ENCODE measurements at places on chromosomes 6 and 20.

GRCh38 chr6:72715119-72715518, 93.3 kb downstream of the KCNQ5 start:
- no peak for DNase-seq

GRCh38 chr6:100768816-100769351, 112.2 kb downstream of the ASCC3 start:
- DNase-seq, result no peak

DNA sequence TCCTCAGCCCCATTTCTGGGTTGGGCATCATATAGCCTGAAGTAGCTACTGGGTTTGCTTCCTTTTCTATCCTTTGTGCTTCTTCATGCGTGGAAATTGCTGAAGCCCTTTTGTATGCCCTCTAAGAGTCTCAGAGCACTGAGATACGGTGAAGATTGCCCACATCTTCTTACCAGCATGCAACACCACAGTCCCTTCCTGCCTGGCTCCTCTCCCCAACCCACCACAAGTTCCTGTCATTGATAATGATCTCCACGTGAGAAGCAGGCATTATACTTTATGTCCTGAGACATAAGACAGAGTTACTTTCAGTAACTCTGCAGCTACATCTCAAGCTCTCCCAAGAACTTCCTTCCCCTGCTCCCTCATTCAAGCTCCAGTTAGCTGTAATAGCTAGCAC, 15.8 kb upstream of the PLCB4 start:
- no peak for DNase-seq

DNA sequence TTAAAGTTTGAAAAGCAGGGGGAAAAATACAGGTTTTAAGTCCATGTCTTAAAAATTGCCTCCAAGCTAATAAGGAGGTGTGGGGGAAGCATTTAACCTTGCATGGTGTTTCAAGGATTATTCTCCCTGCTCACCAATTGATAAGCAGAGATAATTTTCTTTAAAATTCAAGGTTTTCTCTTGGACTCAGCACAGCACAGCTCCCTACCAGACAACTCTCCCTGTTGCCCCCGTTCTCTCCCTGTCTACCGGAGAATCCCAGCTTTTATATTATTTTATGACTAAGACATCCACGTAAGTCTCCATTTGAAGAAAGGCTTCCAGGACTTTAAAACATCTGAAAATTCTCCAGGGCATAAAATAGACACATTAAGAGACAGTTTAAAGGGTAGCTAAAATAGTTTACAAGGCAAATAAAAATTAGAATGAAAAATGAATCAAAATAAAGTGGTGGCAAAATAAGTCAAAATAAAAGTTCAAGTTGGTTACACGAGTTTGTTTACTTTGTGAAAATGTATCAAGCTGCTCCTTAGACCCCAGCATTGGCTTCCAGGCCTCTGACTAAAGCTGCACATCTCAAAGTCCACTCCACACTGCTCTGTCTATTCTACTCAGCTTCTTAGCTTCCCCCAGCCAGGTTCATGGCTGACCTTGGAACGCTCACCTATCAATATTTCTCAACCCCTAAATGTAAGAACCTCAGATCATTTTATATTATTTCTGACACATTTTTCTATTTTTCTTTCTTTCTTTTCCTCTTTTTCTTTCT, 188.6 kb upstream of the PLCB4 start:
- DNase-seq, result no peak

DNA sequence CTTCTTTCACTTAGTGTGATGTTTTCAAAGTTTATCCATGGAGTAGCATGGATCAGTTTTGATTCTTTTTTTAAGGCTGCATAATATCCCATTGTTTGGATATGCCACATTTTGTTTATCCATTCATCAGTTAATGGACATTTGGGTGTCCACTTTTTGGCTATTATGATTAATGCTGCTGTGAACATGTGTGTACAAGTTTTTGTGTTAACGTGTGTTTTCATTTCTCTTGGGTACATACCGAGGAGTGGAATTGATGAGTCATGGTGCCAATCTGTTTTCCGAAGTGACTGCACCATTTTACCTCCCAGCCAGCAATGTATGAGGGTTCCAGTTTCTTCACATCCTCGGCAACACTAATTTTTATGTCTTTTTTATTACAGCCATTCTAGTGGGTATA, 78.4 kb upstream of the CCDC28A start:
- no peak for DNase-seq

GRCh38 chr6:7260291-7261031, 52.5 kb downstream of the SSR1 start:
- no peak for DNase-seq

- no peak for DNase-seq
Measured at GRCh38 chr6:154930451-154930851, 64.7 kb upstream of the TIAM2 start.

GRCh38 chr6:7691675-7692452, 34.0 kb upstream of the BMP6 start:
- DNase-seq, result no peak

DNA sequence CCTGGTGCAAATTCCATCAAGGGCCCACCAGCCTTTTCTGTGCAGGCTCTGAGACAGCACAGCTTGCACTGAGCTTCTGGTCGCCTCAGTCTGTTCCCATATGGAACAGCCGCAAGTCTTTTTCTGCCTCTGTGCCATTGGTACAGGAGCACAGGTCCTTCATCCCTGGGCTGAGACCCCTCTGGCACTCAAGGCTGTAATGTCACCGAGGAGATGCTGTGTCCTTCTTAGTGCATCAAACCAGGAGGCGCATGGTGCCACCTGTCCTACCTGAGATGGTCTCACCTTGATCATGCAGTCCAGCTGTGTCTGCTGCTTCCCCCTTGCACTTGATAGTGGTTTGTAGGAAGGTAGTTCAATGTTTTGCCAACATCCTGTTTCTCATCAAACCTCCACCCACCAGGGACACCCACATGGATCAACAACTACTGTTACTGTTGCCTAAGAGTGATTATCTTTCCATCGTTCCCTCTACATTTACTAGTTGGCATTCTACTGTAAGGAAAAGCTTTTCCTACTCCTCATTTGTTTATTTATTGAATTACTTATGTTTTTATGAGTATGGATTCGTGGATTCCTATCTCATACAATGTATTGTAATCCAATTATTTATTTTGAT, 29.0 kb downstream of the FAM50B start:
- no peak for DNase-seq

DNA sequence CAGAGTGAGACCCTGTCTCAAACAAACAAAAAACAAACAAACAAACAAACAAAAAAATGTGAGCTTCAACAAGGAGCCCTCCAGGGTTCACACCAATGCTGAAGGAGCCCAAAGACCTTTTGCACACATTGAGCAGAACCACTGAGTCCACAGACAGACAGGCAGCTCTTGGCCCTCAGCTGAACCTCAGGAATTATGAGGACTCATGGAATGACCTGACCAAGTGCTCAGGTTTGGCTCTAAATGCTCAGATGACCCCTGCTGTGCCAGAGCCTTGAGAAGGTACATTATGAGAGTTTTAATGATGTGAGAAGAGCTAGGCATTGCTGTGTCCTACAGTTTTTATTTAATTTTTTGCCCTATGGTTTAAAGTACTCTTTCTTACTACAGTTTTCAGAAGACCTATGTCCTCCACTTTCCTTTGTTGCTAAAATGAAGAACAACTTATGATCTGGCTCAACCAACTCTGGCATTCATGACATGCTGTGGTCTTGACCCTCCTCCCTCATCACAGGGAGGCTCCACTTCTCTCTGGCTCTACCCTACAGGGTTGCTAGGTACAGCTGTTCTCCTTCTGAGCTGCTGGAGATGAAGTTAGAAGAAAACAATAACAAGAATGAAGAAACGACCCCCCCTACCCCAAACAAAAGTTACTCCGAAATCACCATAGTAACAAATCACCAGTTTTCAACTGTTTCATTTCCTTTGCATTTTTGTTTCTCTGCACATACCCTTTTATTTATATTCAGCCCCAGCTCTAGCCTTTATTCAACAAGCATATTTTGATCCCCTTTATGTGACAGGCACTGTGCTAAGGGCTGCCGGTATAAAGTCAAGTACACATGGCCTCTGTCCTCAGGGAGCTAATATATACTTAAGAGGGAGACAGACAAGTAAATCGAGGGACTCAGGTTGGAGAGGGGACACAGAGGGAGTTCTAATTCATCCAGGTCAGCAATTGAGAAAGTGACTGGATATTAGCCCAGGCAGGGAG, 128.7 kb upstream of the TRAF3IP2 start:
- DNase-seq, result no peak

- no peak for DNase-seq
Measured at GRCh38 chr6:105401247-105402089, 1.4 kb downstream of the PREP start.

DNA sequence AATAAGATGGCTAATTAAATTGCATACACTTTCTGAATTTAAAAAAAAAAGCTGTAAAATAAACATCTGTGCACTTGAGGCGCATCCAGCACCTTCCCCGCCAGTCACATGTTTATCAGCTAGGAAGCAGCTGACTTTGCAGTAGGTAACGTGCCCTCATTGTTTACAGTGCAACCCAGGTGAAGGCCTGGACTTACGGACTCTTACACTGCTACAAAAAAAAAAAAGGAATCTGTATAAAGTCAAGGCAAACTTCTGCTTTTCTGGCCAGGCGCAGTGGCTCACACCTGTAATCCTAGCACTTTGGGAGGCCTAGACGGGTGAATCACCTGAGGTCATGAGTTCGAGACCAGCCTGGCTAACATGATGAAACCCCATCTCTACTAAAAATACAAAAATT, 327.8 kb downstream of the CDH4 start:
- no peak for DNase-seq

DNA sequence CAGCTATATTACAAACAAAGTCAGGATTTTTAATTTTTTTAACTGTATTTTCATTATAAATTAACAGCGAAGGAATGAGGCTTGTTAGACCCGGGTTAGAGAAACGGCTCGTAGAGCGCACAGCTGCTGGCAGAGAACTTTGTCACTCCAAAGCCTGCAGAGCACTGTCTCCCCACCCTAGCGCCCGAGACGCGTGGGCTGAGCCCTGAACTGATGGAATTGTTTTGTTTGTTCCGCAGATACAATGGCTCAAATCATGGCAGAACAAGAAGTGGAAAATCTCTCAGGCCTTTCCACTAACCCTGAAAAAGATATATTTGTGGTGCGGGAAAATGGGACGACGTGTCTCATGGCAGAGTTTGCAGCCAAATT, 810 bp downstream of the LAMP5 start:
- DNase-seq, result no peak

GRCh38 chr6:5367510-5367909, 106.2 kb downstream of the FARS2 start:
- DNase-seq, result no peak

- DNase-seq, result no peak
Measured at GRCh38 chr6:22007469-22007868, 289.4 kb downstream of the PRL start.

DNA sequence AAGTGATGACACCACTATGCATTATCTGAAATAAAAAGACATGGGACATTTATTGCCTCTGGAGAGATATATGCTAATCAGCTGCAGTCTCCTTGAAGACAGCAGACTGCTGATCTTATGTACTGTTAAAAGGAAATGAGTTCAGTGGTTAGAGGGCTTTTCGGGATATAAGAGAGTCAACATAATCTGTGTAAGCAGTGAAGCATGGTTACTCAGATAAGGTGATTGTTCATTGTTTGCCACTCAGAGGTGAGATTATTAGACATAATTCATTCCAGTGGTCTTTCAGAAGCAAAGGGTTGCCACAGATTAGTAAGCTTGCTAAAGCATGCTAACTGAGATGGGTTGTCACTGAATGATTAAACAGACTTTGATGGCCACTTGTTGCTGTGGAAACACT, 1450.7 kb upstream of the ADGRB3 start:
- DNase-seq, result no peak

- DNase-seq, result no peak
Measured at GRCh38 chr6:63883597-63883996, 248.0 kb downstream of the PHF3 start.

DNA sequence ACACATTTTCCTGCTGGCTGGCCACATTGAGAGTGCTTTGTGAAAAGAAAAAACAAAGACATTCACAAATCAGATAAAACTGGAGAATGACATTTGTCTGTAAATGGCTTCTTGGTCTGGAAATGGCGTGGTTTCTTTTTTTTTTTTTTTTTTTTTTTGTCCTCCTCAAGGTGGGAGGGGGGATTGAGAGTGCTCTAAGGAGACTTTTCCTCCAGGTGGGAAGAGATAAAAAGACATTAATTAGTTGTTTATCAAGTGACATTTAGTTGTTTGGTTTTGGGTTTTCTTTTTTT, 40.4 kb downstream of the GNAS start:
- no peak for DNase-seq

DNA sequence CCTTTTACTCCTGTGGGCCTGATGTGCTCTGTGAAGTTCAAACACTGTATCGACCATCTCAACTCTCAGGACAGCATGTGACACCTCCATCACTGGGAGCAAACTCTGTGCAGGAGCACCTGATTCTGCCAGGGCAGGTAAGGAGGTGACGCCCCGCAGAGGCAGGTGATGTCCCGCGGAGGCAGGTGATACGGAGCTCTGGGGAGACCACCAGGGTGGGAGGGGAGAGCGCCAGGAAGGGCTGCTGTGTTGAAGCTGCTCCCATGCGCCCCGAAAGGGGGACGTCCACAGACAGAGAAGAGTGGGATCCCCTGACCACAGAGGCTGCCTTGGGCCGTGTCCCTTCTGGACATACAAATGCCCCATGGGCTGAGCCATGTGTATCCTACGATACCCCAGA, 58.3 kb downstream of the DACT2 start:
- DNase-seq, result no peak

DNA sequence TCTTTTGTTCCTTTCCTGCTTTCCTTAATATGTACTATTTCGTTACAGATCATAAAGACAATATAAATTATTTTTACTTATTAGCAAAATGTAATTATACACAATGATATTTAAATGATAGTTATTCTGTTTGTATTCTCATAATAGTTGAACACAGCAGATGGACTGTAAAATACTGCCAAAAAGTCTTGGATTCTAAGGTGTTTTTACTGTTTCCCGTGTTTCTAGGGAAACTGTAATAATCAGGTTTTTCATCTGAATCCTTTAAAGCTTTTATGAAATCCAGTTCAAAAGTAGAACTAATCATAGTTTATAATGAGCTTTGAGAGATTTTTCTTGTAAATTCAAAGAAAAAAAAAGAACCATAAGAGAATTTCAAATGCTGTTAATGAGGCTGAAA, 148.4 kb downstream of the GRIK2 start:
- DNase-seq, result no peak

Measured in cerebellar nuclear complex (tissue), 1 donor.